ENCODE measurements at places on chromosomes 7 and 10.
A peak's percentile ranks its signal among the peaks of the same experiment; 100 is the strongest.

GRCh38 chr7:150781103-150781502 is 19.1 kb downstream of the TMEM176B start:
- no peak for DNase-seq

DNA sequence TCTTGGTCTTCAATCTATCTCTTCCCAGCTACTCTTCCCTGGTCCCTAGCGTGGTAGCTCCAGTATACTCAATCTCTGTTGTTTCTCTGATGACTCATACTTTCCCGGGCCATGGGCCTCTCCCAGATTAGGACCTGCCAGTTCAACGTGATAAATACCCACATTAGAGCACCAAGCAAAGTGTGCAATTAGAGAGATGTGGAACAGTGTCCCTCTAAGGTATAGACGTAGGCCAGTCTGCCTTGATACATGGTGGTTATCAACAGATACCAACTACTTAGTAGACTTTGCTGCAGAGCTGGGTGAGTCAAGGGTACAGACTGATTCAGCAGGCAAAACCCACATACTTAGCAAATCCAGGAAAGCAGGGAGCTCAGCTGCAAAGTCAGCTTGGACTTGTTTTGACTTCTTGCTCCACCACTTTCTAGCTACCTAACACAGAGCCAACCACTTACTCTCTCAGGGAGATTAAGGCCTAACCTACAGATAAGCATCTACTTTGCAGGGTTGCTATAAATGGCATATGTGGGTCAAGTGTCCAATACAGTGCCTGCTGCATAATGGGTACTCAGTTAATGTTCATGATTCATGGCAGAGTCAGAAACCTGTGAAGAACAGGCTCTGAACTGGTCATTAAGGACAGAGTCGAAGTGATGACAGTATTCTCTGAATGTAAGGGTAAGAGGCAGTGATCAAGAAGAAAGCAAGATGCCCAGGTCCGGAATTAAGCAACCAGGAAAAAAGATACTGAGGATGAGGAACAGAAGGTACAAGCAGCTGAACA is 176.1 kb downstream of the CHN2 start:
- no peak for DNase-seq

DNA sequence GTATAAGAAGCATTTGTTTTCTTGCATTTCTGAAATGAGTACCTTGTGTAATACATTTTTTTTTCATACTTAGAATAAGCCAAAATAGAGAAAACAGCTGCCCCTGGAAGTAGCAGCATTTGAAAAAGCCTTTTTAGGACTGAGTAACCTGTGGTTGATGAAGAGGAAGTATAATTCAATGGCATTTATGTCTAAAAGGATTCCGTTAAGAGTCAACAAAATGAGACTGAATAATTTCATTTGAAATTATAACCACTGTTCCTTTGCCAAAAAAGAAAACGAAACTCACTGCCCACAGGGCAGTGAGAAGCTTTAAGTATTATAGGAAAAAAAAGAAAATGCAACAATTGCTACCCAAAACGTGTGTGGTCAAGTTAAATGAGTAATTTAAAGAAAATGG is 705.6 kb upstream of the PHF14 start:
- DNase-seq, result no peak

DNA sequence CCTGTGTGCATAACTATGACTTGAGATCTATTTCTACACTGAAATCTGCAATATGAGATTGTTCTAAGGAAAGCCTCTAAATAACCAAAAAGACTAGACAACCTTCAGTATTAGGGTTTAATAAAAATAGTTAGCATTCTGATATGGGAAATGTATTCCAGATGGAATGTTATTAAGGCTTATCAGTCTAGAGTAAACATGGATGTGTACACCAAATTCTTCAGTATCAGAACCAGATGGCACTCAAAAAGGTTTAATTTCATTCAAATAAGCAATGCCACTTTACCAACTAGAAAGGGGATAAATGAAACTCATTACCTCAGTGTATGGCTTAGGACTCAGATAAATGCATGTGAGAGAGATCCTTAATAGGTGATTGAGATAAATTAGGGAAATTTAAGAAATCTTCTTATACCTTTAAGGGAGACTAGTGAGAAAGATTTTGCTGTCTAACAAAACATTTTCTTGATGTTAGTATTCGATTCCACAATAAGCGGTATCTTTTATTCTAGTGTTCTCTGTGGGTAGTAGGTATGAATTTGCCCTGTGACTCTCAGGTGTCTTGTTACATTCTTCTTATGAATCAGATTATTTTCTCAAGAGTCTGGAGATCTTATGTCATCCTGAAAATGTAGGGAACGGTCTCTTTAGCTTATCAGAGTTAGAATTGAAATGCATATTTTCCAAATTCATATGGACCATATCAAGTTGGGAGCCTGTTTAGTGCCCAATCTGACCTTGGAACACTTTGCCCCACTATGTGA is 159.2 kb downstream of the PRKG1 start:
- DNase-seq, result no peak

DNA sequence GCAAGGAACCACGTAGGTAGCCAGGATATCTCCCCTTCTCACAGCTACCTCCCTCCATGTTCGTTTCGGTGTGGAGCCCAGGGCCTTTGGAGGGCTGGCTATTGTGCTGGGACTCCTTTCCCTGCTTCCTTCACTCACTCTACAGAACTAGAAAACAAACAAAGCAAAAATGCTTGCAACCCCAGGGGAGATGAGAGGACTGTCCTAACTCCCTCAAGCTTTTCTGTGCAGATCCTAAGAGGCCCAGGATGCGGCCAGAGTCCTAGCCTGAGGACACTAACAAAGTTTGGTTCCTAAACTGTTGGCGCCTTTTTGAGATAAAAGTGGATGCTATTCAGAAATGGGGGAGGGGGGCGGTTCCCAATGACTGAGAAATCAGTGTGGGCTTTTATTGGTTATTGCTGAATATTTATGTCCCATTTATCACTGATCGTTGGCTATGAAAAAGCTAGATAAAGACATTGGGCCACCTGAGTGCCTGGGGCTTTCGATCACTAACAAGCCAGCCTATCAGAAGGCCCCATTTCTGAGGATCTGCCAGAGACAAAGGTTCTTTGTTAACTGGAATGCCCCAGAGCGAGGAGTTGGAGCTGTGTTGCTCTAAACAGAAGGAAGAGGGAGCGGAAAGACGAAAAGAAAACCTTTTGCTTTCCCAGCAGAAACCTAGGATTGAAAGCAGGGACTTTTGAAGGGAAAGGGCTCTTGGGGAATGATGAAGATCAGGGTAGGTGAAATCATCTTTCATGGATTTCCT is 95.2 kb upstream of the EGR2 start:
- no peak for DNase-seq

DNA sequence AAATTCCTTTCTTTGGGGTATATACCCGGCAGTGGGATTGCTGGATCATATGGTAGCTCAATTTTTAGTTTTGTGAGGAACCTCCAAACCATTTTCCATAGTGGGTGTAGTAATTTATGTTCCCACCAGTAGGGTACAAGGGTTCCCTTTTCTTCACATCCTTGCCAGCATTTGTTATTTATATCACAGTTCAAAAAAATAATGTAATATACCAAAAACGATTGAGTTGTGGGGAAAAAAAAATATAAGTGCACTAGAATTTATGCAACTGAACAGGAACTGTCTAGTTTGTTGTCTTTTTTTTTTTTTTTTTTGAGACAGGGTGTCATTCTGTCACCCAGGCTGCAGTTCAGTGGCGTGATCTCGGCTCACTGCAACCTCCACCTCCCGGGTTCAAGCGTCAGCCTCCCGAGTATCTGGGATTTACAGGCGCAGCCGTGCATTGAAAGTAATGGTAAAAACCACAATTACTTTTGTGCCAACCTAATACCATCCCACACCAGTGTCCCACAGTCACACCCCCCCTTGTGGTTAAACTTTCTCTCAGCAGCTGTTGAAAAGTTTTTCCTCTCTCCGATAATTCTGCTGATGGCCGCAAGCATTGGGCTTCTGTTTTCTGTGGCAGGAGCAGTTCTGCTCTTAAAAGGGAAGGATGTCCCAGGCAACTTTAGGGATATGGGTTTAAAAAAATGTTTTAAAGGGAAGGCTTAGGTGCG is 6.8 kb upstream of the LAT2 start:
- peak; percentile 57 for DNase-seq

GRCh38 chr10:130282492-130283218 is 146.5 kb downstream of the GLRX3 start:
- no peak for DNase-seq
